ENCODE measurements at places on chromosomes 16 and 17.

GRCh38 chr17:80833952-80834892 lies 157.4 kb upstream of the CHMP6 start:
- DNase-seq = no peak

DNA sequence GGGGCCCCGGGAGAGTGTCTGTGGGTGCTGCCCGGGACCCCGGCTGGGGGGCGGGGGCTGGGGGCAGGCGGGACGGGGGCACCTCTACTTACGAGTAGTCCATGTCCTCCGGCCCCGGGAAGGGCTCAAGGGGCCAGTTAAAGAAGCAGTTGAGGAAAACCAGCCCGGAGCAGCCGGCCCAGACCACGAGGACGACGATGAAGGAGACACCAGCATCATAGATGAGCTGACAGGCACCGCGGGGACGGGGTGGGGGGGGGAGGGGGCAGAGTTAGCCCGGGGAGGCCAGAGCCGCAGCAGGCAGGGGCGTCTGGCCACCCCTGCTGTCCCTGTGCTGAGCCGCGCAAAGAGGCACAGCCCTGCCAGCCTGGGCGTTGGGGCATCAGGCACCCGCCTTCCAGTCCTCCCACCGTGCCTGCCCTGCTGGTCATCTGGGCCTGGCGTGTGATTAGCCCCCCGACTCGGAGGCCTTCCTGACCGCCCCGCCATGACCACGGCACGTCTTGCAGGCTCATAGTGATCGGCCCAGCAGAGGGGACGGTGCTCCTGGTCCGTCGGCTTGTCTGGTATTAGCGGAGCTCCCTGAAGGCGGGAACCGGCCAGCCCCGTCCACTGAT lies 29.0 kb upstream of the PITPNA start:
- no peak for DNase-seq

DNA sequence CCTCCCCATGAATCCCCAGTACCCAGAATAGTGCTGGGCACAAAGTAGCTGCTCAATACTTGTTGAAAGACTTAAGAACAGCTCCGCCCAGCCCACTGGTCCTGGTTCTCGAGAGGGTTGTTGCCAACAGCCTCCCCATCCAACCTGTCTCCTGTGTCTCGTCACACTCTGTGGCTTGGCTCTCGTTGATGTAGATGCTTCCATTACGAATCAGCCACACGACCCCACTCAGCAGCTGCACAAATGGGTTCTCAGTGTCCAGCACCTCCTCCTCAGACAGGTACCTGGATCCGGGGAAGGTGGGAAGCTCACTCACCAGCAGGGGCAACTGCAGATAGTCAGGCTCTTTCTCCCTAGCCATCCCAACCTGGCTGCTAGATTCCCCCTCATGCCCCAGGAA lies 2.1 kb downstream of the NAGPA start:
- no peak for DNase-seq

DNA sequence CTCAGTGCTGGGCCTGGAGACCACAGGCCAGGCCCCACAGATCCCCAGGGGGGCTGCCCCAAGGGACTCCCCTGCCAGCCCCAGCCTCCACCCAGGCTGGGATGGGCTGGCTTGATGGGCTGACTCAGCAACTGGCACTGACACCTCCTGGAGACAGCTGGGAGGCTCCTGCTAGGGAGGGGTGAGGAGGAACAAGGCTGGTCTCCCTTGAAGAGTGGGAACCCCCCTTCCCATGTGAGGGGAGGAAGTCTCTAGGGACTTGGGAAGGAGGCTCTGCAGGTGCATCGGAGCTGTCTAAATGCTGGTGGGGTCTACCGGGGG lies 10.4 kb downstream of the NHERF1 start:
- DNase-seq = peak; percentile 56

DNA sequence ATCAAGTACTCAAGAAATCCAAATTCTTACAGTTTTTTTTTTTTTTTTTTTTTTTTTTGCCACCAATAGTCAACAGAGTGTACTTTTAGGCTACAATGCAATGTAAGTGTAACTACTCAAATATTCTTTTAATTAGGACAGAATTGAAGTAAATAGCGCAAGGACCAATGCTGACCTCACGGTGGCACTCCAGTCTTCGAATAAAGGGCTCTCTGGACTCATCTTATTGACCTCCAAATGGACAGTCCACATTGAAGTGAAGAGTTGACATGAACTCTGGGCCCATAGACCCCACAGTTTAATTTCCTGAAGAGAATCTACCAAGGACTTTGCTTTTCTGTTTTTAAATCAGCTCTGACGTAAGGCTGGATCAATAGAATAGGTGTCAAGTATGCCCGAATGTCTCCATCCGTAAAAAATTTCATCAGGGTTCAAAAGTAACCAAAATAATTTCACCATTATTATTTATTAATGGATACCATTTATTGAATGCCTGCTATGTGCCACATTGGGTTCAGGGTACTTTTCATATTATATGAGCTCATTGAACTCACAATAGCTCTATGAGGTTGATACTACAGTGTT lies 7.3 kb upstream of the DDX52 start:
- DNase-seq = peak; percentile 76

All from A549 (cell line).